Stimulated activated CD8-positive, alpha-beta memory T cell treated with anti-CD3 and anti-CD28 coated beads, Interleukin-2, amount 100 ng/mL, for 48 hours (primary cell): ENCODE measurements at places on chromosomes 4 and X.

DNA sequence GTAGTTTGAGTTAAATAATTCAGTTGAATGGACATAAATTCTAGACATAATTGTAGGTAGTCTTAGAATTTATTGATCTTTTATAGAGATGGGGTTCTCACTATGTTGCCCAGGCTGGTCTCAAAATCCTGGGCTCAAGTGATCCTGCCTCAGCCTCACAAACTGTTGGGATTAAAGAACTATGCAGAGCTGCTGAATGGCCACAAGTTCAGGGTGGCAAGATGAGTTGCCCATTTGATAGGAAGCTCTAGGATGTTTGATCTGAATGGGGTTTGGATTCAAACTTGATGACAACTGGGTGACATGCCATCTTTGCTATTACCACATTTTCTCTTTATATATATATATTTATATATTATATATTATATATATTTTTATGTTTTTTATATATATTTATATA, 3.6 kb downstream of the RPL36A start:
- DNase-seq = no peak

- DNase-seq = peak; percentile 33
Observed at GRCh38 chrX:154526901-154527675, 11.1 kb upstream of the FAM3A start.

- peak; percentile 95 for DNase-seq
Observed at GRCh38 chr4:56387023-56388001, at the start of gene AASDH. Gene AASDH, minus strand, starts transcription at chr4:56387491. Its CDS starts 3,192 bp downstream, at chr4:56384299.

- no peak for DNase-seq
Observed at GRCh38 chr4:105343146-105343931, 130.5 kb downstream of the PPA2 start.

DNA sequence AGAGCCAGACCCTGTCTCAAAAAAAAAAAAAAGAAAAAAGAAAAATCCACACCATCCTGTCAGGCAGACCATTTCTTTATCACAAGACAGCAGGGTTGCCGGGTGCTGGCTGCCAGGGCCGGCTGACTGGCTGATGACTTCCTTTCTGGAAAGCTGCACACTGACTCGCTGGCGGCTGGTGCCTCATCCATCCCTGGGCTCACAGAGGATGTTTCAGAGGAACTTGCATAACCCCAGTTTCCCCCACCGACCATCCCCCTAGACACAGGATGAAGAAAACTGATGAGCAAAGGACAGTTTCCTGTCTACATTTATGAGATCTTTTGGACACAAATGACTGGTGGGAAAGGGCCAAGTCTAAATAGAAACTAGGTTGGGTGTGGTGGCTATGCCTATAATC, 14.1 kb downstream of the HPSE start:
- peak; percentile 18 for DNase-seq

DNA sequence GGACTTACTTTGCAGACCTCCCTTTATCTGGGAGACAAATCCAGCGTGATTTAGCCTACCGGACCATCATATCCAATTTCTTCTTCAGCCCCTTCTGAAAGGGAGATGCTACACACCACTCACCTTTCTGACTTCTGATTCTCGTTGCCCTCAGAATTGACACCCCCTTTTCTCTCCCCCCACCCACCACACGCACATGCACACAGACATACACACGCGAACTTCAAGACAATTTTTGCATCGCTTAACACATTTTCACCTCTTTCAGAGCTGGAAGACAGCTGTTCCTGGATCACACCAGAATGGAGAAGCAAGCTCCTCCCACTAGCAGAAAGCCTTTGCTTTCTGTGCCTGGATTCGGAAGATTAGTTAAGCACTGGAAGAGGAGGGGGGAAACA, 1.0 kb upstream of the SNCA start:
- no peak for DNase-seq

GRCh38 chrX:96707804-96708203, 23.2 kb downstream of the DIAPH2 start:
- no peak for DNase-seq

GRCh38 chrX:8743126-8743732, 11.3 kb upstream of the ANOS1 start:
- DNase-seq = peak; percentile 36

DNA sequence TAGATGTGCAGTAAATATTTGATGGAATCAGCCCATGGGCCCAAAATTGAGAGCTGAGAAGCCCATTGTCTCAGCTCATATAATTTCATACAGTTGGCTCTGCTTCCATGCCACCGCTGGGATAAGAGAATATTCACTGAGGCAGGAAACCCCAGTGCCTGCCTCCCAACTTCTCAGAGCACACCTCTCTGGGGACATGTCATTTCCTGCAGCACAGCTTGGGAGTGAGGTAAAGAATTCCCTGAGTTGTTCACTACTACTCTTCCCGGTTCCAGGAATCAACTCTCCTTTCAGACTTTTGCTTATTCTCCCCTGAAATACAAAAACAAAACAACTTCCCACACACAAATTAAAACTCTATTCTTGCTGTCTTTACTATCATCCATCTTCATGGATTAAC, 389.3 kb downstream of the MAPK10 start:
- no peak for DNase-seq

- no peak for DNase-seq
Observed at GRCh38 chrX:121050781-121051180, 3.4 kb downstream of the GLUD2 start.

DNA sequence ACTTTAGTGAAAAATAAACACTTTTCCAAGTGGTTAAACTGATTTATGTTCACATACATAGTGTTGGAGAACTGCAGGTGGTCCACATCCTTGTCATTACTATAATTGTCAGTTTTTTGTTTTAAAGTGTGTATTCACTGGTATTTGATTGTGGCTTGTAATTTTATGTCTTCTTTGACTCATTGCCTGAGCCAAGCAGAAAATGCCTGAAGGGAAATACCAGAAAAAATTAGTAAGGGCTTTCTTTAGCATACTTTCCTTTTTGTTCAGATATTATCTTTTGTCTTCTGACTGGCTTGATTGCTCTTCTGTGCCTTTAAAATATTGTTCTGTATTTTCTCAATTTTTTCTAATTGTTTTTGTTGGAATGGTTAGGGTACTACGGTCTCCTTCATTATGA, 981.3 kb downstream of the C4orf33 start:
- DNase-seq = no peak

DNA sequence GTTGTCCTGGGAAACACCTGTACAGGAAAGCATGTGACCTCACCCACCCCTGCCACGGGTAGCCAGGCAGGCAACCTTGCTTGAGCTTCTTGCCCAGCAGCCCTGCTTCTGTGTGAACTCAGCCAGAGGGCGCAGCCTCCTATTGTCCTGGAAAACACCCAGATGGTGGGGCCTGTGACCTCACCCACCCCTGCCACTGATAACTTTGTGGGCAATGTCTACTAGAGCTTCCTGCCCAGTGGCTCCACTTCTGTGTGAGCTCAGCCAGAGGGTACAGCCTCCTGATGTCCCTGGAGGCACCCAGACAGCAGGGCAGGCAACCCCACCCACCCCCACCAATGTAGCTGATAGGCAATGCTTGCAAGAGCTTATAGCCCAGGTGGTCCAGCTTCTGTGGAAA, 146.3 kb downstream of the DTHD1 start:
- DNase-seq = no peak

GRCh38 chrX:50889582-50889981, 21.0 kb upstream of the BMP15 start:
- DNase-seq = no peak

- no peak for DNase-seq
Observed at GRCh38 chrX:40109288-40110008, 11.7 kb upstream of the BCOR start.

DNA sequence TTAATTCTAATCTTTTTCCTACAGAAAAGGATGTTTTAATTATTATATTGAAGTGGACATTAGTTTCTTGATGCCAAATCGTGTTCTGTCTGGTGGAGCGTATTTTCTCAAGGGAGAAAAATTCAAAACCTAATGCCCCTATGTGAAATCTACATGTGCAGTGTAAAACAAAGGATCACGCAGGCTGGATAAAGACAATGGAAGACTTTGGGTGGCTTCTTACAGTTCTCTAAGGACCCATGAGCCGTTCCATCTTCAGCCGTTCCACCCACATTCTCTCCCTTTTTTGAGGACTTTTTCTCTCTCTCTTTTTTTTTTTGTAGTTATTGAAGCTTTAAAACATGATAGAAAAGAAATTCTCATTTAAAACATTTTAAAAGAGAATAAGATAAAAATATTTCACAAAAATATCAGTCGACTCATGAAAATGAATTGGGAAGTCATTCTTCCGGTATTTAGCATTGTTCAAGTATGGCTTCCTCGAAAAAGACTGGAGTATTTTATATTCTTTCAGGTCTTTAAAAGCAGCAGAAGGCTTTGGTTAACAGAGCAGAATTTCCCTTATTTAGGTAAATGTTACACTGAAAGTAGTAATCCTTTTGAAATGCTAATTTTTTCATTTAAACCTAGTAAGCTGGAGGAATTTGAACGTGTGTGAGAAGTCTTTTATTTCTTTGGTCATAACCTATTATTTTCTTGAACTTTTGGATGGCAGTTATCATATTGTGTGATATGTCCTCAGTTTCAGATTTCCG, 11.0 kb downstream of the TENM3 start:
- DNase-seq = no peak

DNA sequence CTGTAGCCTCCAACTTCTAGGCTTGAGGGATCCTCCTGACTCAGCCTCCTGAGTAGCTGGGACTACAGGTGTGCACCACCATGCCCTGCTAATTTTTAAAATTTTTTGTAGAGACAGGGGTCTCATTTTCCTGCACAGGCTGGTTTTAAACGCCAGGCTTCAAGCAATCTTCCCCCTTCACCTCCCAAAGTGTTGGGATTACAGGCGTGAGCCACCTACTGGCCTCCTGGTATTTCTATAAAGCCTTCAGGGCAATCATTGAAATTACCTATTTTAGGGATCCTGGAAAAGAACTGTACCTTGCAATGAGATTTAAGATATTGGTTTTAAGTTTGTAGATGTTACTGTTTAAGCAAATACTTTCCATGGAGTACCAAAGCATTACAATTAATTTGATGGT, 13.5 kb upstream of the PLS3 start:
- no peak for DNase-seq

- no peak for DNase-seq
Observed at GRCh38 chrX:129347291-129347690, 176.0 kb downstream of the SMARCA1 start.

DNA sequence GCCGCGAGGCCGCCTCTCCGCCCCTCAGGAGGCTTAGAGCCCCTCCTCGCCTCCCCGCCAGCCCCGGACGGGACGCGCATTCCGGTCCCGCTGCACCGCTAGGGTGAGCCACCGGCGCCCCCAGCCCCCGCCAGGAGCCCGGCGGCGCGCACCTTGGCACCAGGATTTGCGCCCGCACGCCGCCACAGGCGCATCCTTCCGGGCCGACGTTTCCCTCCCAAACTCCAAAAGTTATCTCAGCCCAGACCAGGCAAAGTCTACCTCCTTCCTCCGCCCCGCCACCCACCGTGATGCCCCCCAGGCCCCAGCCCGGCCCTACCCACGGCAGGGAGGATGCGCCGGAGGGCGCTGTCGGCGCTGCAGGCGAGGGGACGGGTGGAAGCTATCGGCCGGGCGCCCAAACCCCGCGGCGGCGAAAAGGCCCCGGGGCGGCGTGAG, 538 bp downstream of the SCML2 start:
- DNase-seq = peak; percentile 1

DNA sequence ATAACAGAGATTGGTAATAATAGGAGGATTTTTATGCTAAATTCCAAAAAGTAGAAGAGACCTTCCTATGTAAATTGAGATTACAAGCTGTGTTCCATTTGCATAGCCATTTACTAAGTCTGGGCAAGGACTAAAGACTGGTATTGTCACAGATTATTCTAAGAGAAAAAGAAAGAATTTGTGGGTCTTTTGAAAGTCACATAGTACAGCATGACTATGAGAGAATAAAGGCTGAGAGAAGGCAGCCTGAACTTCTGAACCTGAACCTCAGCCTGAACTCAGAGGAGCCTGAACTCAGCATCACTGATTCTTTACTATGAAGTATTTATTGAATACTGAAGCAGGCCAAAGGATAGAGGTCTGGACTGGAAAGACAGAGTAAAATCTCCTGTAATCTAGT, 297.5 kb downstream of the STPG2 start:
- no peak for DNase-seq

- DNase-seq = peak; percentile 6
Observed at GRCh38 chr4:40055511-40055862, 1.2 kb upstream of the N4BP2 start.

DNA sequence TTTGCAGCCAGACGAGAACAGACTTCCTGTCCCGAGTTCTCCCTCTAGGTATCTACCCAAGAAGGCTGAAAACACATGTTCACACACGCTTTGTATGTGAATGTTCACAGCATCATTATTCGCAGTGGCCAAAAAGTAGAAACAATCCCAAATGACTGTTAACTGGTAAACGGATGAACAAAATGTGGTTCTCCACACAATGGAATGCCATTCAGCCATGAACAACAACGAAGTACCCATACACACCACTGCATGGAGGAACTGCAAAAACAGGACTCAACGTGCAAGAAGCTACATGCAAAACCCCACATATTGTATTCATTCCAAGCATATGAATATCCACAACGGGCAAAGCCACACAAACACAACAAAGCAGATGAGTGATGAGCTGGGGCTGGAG, 45.0 kb downstream of the PDHA1 start:
- DNase-seq = no peak

GRCh38 chr4:42302348-42302747, 94.9 kb upstream of the SHISA3 start:
- no peak for DNase-seq

DNA sequence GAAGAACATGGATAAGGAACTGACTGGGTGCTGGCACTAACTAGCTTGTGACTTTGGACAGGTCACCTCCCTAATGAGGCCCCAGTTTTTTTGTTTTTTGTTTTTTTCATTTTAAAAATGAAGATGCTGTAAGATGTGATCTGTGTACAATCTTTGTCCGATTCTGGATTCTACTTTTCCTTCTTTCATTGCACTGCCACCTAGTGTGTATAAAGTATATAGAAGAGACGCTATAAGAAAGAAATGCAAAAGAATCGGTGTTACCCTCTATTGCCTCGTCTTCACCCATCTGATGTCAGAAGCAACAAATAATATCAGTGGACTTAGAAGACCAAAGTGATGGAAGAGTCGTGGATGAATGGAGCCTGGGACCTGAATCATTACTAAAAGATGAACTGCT, 58.6 kb upstream of the P2RY10 start:
- DNase-seq = no peak

DNA sequence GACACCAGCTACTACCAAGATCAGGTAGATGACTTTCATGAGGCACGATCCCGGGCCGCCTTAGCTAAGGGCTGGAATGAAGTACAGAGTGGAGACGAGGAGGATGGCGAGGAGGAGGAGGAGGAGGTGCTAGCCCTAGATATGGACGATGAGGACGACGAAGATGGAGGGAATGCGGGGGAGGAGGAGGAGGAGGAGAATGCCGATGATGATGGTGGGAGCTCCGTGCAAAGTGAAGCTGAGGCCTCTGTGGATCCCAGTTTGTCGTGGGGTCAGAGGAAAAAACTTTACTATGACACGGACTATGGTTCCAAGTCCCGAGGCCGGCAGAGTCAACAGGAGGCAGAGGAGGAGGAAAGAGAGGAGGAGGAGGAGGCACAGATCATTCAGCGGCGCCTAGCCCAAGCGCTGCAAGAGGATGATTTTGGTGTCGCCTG, 481 bp downstream of the UTP3 start:
- DNase-seq = no peak
